Activated naive CD4-positive, alpha-beta T cell treated with anti-CD3 and anti-CD28 coated beads, Interleukin-2, amount 50 U/mL, for 16 hours (primary cell): ENCODE measurements at places on chromosomes 13 and 19.

DNA sequence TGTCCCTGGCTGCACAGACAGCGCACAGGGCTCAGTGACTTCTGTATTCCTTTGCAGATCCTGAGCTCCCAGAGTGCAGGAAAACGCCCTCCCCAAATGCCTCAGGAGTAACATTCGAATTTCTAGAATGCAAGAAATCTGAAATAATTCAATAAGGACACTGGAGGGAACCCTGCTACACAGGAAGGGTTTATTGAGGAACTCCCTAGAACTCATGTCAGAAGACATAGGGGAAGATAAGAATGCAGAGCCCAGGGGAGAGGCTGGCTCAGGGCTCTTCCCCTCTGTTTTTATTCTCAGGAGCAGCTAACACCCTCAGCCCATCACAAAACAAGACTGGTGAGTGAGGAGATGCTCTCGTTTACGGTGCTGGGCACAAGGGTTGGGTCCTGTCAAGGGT lies 6.8 kb downstream of the LILRA1 start:
- DNase-seq, result no peak

- DNase-seq, result no peak
These were observed 297.4 kb downstream of the DCLK1 start for GRCh38 chr13:35833608-35834275.

DNA sequence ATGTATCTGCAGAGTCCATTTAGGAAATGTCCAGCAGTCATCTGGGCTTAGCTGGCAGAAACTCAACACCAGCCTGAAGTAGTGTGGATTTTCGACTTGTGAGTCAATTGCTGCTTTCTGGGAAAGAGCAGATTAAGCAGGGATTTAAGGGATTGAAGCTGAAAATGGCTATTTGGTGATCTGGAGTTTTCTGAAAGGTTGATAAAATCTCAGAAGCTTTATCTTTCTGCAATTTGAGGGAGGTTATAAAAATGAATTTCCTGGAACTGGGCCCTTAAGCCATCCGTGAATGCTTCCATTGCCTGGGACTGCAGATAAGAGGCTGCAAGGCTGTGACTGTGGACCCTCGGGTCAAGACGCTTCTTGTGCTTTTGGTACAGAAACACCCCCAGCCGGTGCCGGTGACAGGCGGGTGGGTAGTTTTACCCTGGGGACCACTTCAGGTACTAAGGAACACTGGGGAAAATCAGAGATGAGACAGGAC lies 61.5 kb downstream of the COL4A1 start:
- no peak for DNase-seq

- no peak for DNase-seq
These were observed 11.9 kb downstream of the ZIC5 start for GRCh38 chr13:99959540-99960230.

DNA sequence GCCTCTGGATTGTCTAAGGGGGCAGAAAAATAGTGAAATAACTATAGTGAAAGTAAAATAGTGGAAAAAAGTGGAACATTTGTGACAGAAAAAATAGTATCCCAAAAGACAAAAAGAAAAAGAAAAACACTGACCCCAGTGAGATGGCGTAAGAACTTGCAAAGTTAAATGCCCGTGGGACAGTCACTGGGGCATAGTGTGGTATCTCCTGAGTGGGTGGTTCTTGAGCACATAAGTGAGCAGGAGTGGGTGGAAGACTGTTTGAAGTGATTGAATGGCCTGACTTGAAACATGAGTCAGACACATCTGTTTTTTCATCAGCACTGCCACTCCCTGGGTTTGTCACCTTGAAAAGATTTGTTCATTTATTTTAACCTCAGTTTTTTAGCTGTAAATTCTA lies 2.5 kb downstream of the ZNF430 start:
- peak; percentile 44 for DNase-seq

GRCh38 chr19:38852231-38853044 lies 2.7 kb upstream of the HNRNPL start:
- DNase-seq, result peak; percentile 60

- DNase-seq, result peak; percentile 90
These were observed at the start of gene ZNF320 for GRCh38 chr19:52897138-52897935. Gene ZNF320 (minus strand): TSS chr19:52897635. CDS start chr19:52890255, 7,380 bp downstream.

DNA sequence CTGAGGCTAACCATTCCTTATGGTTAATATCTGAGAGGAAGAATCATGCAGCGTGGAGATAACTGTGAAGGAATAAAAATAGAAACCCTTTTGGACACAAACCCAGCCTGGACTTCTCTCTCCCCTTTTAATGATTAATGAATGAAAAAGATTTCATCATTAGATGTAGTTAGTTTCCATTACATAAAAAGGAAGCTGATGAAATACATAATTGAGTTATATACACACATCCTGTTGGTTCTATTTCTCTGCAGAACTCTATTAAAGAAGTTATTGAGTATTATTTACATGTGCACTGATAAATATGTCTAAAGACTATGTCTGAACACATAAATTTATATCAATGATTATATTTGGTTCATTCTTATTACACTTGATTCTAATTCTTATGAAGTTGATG lies 465.3 kb downstream of the GPC5 start:
- DNase-seq, result no peak

GRCh38 chr19:50836543-50837195 lies 3.3 kb upstream of the KLK15 start:
- no peak for DNase-seq

DNA sequence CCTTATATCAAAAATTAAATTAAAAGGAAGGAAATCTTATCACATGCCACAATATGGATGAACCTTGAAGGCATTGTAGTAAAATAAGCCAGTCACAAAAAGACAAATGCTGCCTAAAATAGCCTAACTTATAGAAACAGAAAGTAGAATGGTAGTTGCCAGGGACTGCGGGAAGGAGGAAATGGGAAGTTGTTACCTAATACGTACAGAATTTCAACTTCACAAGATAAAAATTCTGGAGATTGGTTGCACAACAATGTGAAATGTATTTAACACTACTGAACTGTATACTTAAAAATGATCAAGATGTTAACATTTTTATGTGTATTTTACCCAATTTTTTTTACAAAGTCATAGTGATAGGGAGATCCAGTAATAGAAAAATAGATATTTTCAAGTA lies 10.2 kb upstream of the N4BP2L2 start:
- no peak for DNase-seq

DNA sequence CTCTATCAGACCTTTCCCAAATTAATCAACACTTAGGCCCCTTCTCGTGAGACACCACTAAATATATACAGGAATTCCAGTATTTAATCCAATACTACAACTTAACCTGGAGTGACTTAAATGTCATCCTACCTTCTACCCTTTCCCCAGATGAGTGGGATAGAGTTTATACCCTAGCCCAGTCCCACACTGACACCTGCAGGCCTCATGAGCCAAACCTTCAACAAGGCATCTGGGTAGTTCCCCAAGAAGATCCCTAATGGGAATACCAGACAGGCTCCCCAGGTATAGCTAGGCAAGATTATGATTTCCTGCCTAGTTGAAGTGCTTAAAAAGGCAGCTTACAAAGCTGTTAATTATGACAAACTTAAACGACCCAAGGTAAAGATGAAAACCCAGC lies 15.9 kb downstream of the ZNF83 start:
- DNase-seq, result no peak

DNA sequence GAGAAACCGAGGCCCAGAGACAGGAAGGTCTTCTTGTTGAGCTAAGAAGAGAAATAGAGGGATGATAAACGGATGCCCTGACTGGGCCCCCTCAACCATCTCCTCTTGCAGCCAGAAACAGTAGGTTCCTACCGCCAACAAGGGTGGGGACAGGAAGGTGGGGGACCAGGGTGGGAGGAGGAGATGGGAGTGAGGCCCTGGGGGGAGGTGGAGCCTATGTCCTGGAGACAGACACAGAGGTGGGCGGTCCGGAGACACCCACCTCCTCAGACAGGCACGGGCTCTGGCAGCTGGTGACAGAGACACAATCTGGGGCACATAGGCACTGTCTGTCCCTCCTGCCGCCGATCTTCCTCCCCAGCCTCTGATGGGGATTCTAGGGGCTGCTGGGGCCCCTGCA lies 16.9 kb downstream of the GADD45B start:
- no peak for DNase-seq

DNA sequence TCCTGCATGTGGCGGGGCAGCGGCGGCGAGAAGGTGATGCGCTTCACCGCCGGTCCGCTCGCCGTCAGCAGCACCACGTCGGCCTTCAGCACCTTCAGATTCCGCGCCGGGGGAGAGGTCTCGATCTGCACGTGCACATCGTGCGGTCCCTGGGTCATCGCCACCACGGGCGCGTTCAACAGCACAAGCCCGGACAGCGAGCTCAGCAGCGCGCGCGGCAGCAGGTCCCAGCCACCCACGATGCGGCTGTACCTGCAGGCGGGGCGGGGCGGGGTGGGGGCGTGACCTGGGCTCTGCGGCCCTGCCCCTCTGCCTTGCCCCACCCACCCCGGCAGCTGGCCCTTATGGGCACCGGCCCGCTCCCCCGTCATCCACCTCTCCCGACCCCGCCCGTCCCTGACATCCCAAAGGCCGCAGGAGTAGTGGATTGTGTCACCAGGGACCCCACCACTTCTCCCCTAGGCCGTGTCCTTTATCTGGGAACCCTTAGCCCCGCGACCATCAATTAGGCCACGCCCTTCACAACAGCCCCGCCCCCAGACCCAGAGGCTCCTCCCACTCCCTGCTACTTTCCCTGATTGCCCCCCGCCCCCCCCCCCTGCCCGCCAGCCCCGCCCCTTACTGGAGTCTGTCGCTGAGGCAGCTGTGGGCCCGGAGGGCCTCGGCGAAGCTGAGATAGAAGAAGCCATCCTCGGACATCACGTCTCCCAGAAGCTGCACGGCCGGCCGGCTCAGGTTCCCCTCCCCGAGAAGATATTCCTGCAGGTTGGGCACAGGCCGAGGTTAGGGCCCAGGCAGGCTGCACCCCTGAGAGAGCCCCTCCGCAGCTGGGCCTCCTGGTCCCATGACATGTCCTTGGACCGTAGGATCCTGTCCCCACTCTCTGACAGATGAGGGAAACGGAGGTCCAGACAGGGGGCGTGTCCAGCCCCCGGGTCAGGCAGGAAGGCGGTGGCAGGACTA lies 6.1 kb downstream of the IL4I1 start:
- peak; percentile 70 for DNase-seq

- DNase-seq, result no peak
These were observed 14.8 kb downstream of the DDX39A start for GRCh38 chr19:14404312-14404711.

DNA sequence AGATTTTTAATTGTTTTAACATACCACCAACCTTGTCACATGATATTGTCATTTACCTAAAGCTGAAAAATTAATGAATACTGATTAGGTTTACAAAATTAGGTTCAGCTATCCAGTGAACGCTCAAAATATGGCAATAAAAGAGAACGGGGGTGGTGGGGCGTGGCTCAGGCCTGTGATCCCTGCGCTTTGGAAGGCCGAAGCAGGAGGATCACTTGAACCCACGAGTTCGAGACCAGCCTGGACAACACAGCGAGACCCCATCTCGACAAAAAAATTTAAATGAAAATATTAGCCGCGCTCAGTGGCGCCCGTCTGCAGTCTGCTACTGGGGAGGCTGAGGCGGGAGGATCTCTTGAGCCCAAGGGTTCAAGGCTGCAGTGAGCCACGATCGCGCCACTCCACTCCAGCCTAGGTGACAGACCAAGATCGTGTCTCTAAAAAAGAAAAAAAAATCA lies 516 bp upstream of the FAM32A start:
- DNase-seq, result no peak

DNA sequence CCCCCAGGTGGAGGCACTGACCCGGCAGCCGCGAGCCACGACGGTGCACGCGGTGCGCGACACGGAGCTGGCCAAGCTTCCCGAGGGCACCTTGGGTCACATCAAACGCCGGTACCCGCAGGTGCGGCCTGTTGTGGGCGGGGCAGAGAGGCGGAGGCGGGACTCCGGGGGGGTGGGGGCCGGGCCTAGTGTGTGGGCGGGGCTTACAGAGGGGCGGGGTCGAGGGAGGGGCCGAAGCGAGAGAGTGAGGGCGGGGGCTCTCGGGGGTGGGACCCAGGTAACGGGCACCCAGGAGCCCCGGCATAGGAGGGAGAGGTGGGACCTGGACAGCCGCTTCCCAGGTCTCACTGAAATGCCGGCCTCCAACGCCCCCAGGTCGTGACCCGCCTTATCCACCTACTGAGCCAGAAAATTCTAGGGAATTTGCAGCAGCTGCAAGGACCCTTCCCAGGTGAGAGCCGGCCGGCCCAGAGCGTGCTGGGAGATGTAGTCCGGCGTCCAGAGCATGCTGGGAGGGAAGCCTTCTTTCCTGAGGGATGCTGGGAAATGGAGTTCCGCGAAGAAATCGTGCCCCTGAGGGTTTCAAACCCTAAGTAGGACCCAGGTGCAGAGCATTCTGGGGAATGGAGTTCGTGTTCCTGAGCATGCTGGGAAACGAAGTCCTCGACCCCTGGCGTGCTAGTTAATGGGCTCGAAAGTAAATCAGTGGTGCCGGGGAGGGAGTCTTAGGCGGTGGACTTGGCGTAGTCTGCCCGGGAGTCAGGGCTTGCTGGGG lies 15.7 kb downstream of the PNPLA6 start:
- no peak for DNase-seq

GRCh38 chr13:113122550-113123225 lies at the start of gene F10:
Gene F10 (plus strand): TSS chr13:113122799. CDS start chr13:113122856, 57 bp downstream.
- no peak for DNase-seq

GRCh38 chr19:7792281-7792680 lies 29.2 kb downstream of the CLEC4M start:
- no peak for DNase-seq

- no peak for DNase-seq
These were observed 999.1 kb upstream of the SLC10A2 start for GRCh38 chr13:104065328-104065727.

- DNase-seq, result peak; percentile 37
These were observed 112.1 kb downstream of the ZIC5 start for GRCh38 chr13:99859178-99860177.

GRCh38 chr19:39974377-39975155 lies 3.6 kb downstream of the PSMC4 start:
- DNase-seq, result no peak

GRCh38 chr13:114115796-114116195 lies 16.6 kb downstream of the RASA3 start:
- DNase-seq, result peak; percentile 7

GRCh38 chr19:42281146-42281826 lies 12.2 kb downstream of the CIC start:
- DNase-seq, result no peak

- DNase-seq, result no peak
These were observed 634.5 kb downstream of the LIG4 start for GRCh38 chr13:107580741-107581412.

GRCh38 chr13:101773062-101773461 lies 320.6 kb downstream of the ITGBL1 start:
- DNase-seq, result no peak
